ENCODE measurements at places on chromosomes 3 and 15.
A peak's percentile ranks its signal among the peaks of the same experiment; 100 is the strongest.

DNA sequence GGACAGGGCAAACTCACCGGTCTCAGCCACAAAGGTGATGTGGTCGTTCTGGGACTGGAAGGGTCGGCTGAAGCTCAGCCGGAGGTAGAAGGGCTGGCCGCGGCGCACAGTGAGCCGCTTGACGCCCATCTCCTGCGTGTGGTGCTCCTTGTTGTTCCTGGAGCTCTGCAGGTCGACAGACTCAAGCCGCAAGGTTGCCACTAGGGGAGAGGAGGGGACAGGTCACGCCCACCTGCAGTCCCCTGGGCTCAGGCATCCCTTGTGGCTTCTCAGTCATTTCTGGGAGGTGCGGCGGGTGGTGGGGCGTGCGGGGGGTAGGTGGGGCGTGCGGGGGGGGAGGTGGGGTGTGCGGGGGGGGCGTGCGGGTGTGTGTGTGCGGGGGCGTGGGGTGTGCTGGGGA, 26.7 kb upstream of the TGM5 start:
- DNase-seq, result no peak

DNA sequence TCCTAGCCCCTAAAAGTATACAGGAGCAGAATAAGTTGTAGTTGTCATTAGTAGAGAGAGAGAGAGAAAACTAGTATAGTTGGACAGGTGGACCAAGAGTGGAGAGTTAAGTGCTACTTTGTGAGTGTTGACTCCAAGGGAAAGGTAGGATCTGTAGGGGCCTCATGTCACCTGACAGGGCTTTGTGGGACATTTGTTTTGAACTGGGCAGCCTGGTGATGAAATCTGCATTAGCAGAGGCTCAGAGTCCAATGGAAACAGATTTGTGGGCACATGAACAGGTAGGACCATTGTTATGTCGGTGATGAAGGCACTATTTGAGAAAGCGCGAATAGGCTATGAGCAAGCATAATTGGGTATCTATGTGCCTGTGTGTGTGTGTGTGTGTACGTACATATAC, 43.5 kb downstream of the SGO1 start:
- DNase-seq, result no peak

DNA sequence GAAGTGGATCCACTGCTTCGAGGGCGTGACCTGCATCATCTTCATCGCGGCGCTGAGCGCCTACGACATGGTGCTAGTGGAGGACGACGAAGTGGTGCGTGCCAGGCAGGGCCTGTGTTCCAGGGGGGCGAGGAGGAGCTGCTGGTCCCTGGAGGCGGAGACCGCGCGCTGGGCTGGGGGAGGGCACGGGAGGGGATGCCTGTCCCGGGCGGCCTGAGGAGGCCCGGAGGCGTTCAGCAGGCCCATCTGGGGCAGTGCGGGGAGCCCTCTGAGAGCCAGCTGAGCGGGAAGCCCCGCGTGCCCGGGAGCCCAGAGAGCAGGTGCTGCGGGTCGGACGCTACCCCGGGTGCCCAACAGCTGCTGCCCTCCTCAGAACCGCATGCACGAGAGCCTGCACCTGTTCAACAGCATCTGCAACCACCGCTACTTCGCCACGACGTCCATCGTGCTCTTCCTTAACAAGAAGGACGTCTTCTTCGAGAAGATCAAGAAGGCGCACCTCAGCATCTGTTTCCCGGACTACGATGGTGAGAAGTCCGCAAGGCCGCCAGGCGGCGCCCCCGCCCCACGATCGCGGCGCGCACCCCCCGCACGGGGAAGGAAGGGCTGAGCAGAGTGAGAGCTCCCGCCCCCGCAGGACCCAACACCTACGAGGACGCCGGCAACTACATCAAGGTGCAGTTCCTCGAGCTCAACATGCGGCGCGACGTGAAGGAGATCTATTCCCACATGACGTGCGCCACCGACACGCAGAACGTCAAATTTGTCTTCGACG, 2.9 kb downstream of the GNAT1 start:
- DNase-seq, result peak; percentile 94

DNA sequence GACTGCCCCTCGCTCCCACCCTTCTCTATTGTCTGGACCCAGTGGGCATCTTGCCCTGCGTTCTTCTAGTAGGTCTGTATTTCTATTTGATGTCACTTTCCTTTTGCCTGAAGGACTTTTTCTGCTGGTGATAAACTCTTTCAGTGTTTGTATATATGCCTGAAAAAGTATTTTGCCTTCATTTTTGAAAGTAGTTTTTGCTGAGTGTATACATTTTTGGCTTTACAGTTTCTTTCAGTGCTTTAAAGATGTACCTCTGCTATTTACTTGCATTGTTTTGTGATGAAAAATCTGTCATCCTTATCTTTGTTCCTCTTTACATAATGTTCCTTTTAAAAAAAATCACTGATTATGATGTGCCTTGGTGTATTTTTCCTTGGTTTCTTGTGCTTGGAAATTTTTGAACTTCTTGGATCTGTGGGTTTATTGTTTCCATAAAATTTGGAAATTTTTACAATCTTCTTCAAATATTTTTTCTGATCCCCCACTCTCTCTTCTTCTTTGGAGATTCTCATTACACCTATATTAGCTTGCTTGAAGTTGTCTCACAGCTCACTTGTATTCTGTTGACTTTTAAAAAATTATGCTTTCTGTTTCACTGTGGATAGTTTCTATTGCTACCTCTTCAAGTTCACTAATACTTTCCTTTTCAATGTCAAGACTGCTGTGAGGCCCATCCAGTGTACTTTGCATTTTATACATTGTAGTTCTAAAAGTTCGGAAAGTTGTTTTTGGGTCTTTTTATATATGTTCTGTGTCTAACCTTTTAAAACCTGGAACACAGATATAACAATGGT, 67.8 kb downstream of the RGMA start:
- no peak for DNase-seq

GRCh38 chr3:194101592-194102432, 34.1 kb upstream of the HES1 start:
- DNase-seq, result no peak

DNA sequence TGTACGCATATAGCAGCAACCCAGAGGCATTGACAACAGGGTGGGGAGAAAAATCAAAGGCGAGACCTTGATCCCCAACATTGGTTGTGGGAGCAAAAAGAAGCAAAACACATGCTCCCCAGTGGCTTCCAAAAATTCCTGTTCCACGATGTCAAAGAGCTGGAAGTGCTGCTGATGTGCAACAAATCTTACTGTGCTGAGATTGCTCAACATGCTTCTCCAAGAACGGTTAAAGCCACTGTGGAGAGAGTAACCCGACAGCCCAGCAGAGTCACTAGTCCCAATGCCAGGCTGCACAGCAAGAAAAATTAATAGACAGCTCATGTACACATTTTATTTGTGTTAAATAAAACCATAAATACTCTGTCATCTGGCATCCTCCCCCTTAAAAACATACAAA, 179.9 kb upstream of the PFN2 start:
- no peak for DNase-seq

- no peak for DNase-seq
These were observed 539.4 kb downstream of the IGSF11 start for GRCh38 chr3:118495206-118495605.

DNA sequence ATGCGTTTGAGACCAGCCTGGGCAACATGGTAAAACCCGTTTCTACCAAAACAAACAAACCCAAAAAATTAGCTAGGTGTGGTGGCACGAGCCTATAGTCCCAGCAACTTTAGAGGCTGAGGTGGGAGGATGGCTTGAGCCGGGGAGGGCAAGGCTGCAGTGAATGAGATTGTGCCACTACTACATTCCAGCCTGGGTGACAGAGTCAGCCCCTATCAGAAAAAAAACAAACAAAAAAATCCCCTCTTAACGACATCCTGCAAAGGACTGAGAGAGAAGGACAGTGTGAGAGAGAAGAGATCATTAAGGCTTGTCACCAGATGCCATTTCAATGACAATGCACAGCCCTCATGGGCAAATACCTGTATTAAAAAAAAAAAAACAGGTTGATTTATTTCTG, 266.7 kb upstream of the ATP10A start:
- DNase-seq, result no peak

DNA sequence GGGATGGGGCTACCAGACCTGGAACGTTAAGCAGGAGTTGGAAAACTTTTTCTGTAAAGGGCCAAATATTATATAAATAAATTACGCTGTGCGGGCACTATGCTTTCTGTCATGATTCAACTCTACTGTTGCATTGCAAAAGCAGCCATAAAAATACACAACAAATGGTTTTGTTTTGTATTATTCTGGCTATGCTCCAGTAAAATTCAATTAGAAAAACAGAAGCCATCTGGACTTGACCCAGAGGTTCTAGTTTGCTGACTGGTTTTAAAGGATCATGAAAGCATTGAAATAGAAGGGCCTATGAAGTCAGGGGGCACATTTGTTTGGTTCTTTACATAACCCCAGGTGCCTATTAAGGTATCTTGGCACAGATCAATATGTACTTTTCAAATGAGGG, 647.4 kb upstream of the LMCD1 start:
- DNase-seq, result no peak

- no peak for DNase-seq
These were observed 31.4 kb upstream of the POU1F1 start for GRCh38 chr3:87307805-87308204.

- DNase-seq, result no peak
These were observed 1.5 kb upstream of the ITIH3 start for GRCh38 chr3:52792961-52793695.

DNA sequence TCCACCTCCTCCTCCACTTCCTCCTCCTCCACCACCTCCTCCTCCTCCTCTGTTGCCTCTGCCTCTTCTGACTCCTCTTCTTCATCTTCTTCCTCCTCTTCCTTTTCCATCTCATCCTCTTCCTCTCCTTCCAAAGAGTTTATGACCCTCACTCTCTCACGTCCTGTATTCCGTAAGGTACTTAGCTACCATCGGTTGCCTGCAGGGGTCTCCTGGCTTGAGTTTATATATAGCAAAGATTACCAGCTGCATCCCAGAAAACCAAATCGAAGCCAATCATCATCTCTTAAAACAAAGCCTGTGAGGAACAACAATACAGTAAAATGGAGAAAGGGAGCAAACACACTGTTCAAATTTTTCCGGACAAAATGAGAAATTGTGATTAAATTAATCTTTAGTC, 317.4 kb downstream of the C3orf38 start:
- DNase-seq, result no peak

GRCh38 chr15:64247535-64247905, 84.7 kb upstream of the PPIB start:
- DNase-seq, result no peak

DNA sequence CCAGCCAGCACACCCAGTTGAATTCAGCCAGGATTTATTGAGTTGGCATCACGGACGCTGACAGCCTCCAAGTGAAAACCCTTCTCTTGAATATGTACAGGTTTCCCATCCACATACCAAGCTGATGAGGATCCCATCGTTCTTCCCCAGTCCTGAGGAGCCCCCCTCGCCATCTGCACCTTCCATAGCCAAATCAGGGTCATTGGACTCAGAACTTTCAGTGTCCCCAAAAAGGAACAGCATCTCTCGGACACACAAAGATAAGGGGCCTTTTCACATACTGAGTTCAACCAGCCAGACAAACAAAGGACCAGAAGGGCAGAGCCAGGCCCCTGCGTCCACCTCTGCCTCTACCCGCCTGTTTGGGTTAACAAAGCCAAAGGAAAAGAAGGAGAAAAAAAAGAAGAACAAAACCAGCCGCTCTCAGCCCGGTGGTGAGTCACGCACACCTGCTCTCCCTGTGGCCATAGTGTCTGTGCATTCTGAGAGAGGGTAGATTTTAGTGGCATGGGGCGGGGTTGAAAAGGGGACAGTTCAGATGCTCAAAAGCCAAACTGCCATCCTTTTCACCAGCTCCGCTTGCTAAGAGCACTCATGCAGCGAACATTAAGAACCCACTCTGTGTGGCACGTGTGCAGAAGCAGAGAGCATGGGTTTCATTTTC, 51.2 kb downstream of the KLHL25 start:
- no peak for DNase-seq

DNA sequence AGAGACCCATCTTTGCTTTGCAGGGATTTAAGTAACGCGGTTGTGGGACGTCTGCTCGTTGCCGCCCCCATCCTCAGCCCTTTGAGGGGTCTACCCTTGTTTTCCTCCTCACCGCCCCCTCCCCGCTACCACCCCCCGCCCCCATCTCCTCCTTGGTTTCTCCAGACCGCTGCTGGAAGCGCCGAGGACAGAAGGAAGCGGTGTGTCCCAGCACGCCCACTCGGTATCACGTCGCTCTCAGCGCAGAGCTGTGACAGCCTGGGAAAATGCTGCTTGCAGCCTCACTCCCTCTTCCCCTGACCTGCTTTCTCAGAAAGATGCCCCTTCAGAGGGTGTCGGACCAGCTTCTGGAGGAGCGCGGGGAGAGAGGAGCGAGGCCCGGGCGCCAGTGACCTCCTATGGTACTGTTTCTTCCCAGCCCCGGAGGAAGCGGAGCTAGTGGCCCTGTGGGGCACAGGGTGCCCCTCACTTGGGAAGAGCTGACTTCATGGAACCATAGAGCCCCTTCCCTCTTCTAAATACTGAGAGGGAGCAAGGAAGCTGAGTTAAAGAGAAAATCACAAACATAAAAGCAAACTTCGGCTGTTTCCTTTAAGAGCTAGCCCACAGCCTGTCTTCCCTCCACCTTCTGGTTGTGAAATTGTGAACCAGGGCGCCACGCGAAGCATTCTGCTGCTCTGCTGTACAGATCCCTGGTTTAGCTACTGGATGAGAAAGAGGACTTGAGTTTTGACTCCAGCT, 698 bp downstream of the IL1RAP start:
- peak; percentile 27 for DNase-seq

- DNase-seq, result no peak
These were observed 733.0 kb upstream of the DPPA4 start for GRCh38 chr3:110070161-110070916.

- DNase-seq, result peak; percentile 40
These were observed 86.3 kb downstream of the IGF1R start for GRCh38 chr15:98734466-98735199.

- no peak for DNase-seq
These were observed 486.7 kb downstream of the IL5RA start for GRCh38 chr3:2623436-2623835.

GRCh38 chr15:48564690-48565089, 80.8 kb downstream of the FBN1 start:
- DNase-seq, result no peak

- no peak for DNase-seq
These were observed 364.0 kb downstream of the CACNA2D3 start for GRCh38 chr3:54486317-54486716.

- no peak for DNase-seq
These were observed 134.0 kb downstream of the TPRA1 start for GRCh38 chr3:127456471-127457093.

GRCh38 chr15:82968066-82968465, 15.5 kb upstream of the HOMER2 start:
- no peak for DNase-seq

GRCh38 chr3:87335931-87336330, 59.5 kb upstream of the POU1F1 start:
- no peak for DNase-seq

- DNase-seq, result no peak
These were observed 41.0 kb downstream of the MBNL1 start for GRCh38 chr3:152309535-152310307.

DNA sequence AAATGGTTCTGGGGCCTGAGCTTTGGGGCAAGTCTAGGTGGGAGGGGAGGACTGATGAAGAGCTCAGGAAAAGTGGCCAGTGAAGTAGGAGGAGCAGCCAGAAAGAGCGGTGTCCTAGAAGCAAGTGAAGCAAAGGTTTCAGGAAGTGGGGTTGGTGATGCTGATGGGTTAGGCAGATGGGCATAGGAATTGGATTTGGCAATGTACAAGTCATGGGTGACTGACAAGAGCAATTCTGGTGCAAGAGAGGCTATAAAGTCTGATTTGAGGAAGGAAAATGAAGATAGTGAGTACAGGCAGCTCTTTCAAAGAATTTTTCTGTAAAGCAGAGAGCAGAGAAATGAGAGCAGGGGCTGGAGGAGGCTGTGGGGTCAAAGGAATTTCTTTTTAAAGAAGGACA, 19.7 kb downstream of the ALPK3 start:
- no peak for DNase-seq

Measured in HuH-7.5 (cell line).